ENCODE measurements at places on chromosomes 2 and 18. TPM values are rescaled to one million over a fixed set of nuclear protein-coding genes. Genes with fewer than 3 reads are reported as not detected.

DNA sequence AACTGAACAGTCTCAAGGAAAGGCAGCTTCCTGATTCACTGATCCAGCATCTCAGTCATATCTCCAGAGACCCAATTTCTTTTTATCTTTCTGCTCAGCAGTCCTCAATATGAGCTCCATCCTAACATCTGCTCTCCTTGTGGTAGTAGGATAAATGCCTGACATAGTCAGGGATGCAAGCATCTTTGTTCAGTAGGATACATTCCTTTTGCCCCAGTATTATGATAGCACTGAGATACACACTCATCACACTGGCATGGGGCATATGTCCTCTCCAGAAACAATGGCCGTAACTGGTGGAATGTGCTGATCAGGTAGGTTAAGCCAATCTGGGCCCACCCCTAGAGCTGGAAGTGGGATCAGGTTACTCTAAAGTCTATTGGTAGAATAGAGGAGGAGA is 207.2 kb downstream of the ETAA1 start:
- H3K27ac ChIP-seq, result no peak overlapping the region
- DNase-seq, result no peak
- H3K36me3 ChIP-seq, result no peaks in the 10 kb centered on the region

- no peaks in the 10 kb centered on the region for H3K36me3 ChIP-seq
- no peak for DNase-seq
- H3K4me3 ChIP-seq, result no peak overlapping the region
- H3K4me1 ChIP-seq, result peaks cover 25% of the 10 kb centered on the region
- no peak overlapping the region for H3K27ac ChIP-seq
Observed at GRCh38 chr2:164984428-164984827, 29.1 kb upstream of the SLC38A11 start.

DNA sequence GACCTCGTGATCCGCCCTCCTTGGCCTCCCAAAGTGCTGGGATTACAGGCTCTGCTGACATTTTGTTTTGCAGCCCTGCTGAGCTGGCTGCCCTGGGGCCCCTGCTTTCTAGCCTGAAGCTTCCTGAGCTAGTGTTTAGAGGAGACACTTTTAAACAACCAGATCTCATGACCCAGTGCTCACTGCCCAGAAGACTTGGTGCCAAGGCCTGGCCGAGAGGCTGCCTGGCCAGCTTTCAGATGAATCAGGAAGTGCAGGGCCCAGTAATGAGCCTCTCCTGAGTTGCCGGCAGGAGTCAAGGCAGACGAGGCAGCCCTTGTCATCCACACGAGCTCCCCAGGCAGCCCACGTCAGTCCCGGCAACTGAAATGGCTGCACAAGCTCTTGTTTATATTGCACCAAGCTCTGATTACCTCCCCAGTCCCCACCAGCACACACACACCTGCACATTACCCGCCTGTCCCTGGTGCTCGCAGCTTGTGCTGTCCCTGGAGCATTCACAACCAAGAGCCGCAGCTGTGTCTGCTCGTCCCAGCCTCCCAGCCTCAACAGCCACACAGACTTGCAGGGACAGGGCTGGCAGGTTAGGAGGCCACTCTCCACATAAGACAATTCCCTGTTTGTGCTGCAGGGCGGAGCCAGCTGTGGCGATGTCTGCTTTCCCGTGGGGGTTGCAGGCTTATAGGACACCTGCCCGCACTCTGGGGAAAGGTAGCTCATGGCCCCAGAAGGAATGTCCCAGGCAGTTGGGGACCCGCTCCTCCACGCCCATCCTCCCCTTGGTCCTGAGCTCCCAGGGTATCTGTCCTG is 331.2 kb upstream of the MYT1L start:
- H3K27ac ChIP-seq, result no peak overlapping the region
- no peak overlapping the region for H3K4me3 ChIP-seq
- peaks cover 8% of the 10 kb centered on the region for H3K4me1 ChIP-seq
- no peaks in the 10 kb centered on the region for H3K27me3 ChIP-seq

GRCh38 chr2:39095624-39096023 is 25.2 kb downstream of the SOS1 start:
- H3K27me3 ChIP-seq, result no peaks in the 10 kb centered on the region
- H3K4me1 ChIP-seq, result peaks cover 78% of the 10 kb centered on the region
- H3K36me3 ChIP-seq, result no peaks in the 10 kb centered on the region
- DNase-seq, result no peak

DNA sequence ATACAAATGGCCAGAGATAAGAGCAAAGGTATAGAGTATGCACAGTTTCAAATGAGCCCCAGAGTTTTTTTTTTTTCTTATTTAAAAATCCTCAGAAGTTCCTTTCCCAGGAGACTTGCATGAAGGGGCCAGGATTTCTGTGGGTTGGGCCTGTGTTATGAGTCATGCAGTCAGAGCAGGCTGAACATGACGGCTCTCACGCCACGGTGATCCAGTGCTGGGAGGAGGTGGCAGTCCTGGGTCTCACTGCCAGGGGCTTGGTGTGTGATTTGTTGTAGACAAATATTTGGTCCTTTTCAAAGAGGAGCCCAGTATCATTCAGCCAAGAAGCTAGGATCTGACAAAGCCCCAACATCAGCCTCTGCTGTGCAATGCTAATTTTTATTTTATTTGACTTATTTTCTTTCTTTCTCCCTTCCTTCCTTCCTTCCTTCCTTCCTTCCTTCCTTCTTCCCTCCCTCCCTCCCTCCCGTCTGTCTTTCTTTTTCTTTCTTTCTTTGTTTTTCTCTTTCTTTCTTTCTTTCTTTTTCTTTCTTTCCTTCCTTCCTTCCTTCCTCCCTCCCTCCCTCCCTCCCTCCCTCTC is 10.4 kb upstream of the KCNE4 start:
- no peak overlapping the region for H3K4me3 ChIP-seq
- DNase-seq, result no peak
- H3K36me3 ChIP-seq, result no peaks in the 10 kb centered on the region
- peaks cover 15% of the 10 kb centered on the region for H3K4me1 ChIP-seq
- peaks cover under 1% of the 10 kb centered on the region for H3K27me3 ChIP-seq

- H3K4me1 ChIP-seq, result peaks cover 59% of the 10 kb centered on the region
- DNase-seq, result no peak
- H3K36me3 ChIP-seq, result peaks cover 14% of the 10 kb centered on the region
- H3K27ac ChIP-seq, result no peak overlapping the region
Observed at GRCh38 chr18:77144046-77144445, 11.5 kb upstream of the MBP start.

DNA sequence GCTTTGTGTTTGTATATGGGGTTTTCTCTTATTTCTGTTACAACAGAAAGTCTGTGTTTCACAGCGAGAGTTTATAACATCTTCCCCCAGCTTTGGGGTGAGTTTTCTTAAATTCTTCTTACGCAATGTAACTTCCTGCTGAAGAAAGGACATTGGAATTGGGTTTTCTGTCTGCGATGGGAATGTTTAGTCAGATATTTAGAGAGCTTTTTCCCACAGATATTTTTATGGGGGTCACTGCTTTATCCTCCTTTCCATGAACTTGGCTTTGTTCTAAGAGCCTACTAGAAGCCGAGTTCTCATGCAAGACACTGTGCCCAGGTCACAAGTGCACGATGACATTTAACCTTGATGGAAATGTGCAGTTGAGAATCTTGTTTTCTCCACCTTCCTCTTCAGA is 22.1 kb downstream of the B3GNT2 start:
- no peak overlapping the region for H3K4me3 ChIP-seq
- DNase-seq, result no peak
- H3K36me3 ChIP-seq, result peaks cover 25% of the 10 kb centered on the region
- H3K27ac ChIP-seq, result peak overlapping the region; percentile 89
- no peaks in the 10 kb centered on the region for H3K27me3 ChIP-seq

Gene GALR1
- total RNA-seq, result not detected

GRCh38 chr2:11710210-11710609 is 36.2 kb upstream of the LPIN1 start:
- no peak overlapping the region for H3K4me3 ChIP-seq
- no peak overlapping the region for H3K27ac ChIP-seq
- DNase-seq, result no peak
- H3K27me3 ChIP-seq, result no peaks in the 10 kb centered on the region
- no peaks in the 10 kb centered on the region for H3K36me3 ChIP-seq

Gene ATP6V1B1
- total RNA-seq, result not detected

Gene EFR3B
- total RNA-seq, result 0.14 TPM

DNA sequence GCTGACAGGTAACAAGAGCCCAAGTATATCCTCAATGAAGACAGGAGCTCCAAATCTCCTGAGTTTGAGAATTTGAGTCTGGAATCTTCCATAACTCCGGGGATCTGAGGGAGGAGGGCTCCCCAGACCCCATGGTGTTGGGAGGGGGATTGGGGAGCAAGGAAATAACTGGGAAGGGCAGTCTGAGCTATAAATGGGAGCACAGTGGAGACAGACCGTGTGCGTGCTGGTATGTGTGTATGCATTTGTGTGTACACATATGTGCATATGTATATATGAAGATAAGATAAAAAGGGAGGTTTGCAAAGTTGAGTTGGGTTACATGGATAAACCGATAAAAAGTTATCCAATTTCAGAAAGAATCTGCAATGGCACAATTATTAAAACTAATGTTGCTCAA is 2.3 kb downstream of the APCDD1 start:
- DNase-seq, result no peak
- H3K4me1 ChIP-seq, result no peaks in the 10 kb centered on the region
- H3K36me3 ChIP-seq, result no peaks in the 10 kb centered on the region
- no peak overlapping the region for H3K27ac ChIP-seq
- H3K27me3 ChIP-seq, result peaks cover 40% of the 10 kb centered on the region

DNA sequence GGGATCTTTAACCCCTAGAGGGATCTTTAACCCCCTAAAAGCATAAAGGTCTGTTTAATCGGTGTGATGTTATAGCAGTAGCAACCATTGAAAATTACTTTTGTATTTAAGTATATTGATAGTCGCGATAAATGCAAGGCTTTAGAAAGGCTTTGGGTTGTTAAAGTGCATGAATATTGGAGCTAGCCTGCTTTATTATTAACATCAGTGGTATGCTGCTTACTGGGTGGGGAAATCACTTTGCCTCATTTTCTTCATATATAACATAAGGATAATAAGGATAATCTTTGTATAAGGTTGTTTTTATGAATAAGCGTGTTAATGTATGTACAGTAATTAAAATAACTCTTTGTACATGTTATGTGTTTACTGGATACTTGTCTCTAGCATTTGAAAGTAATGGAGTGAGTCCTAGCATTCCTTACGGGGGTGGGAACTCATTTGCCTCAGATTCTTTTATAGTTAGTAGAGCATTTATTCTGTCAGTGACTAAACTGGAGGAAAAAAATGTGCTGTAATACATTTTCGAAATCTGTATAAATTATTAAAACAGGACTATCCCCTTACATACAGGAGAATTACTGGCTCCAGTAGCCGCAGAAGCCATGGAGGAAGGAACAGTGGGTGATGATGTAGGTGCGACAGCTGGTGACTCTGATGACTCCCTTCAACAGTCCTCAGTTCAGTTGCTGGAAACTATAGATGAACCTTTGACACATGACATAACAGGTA is 122.2 kb downstream of the BIRC6 start:
- no peaks in the 10 kb centered on the region for H3K36me3 ChIP-seq
- H3K27ac ChIP-seq, result no peak overlapping the region
- H3K4me3 ChIP-seq, result no peak overlapping the region
- no peaks in the 10 kb centered on the region for H3K27me3 ChIP-seq

Gene LBX2
- total RNA-seq, result not detected

Gene NT5DC4
- not detected for total RNA-seq

DNA sequence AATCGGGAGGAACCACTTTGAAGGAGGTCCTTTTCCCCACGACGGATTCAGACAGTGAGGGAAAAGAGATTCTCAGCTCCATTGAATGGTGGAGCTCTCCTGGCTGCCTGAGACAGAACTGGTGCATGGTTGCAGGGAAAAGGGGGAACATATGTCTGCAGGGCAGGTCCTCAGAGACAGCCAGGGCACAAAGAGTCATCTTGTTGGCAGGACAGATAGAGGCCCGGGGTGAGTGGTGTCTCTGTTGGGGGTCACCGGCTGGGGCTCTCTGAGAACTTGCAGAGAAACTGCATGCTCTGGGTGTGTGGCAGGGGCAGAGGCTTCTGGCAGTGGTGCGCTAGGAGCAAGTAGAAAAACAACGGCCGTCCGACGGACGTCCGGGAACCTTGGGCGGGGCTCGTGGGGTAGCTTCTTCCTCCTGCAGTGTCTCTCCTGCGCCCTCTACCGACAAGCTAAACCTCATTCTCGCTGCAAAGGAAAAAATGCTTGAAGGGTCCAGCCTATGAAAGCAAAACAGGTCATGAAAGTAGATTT is 94.3 kb downstream of the CDCA7 start:
- peaks cover 26% of the 10 kb centered on the region for H3K4me1 ChIP-seq
- H3K27me3 ChIP-seq, result no peaks in the 10 kb centered on the region
- H3K36me3 ChIP-seq, result no peaks in the 10 kb centered on the region
- peak overlapping the region; percentile 42 for H3K4me3 ChIP-seq
- DNase-seq, result peak; percentile 47

Gene DCDC2C
- not detected for total RNA-seq

DNA sequence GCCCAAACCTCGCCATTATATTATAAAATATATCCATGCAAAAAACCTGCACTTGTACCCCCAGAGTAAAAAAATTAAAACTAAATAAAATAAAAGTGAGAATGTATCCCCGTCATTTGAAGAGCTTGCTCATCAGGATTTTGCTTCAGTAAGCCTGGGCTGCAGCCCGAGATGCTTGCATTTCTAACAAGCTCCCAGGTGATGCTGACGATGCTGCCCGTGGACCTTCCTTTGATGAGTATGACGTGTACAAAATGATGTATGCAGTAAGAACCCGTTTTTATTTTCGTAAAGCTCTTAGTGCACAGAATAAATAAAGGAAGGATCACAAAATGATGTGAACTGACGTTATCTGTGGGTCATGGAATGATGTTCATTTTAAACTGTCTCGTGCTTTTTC is 63.5 kb downstream of the CRACDL start:
- H3K27ac ChIP-seq, result no peak overlapping the region
- H3K36me3 ChIP-seq, result no peaks in the 10 kb centered on the region
- peaks cover 2% of the 10 kb centered on the region for H3K27me3 ChIP-seq
- DNase-seq, result no peak
- no peaks in the 10 kb centered on the region for H3K4me1 ChIP-seq

Gene EML6
- 3.3 TPM for total RNA-seq

DNA sequence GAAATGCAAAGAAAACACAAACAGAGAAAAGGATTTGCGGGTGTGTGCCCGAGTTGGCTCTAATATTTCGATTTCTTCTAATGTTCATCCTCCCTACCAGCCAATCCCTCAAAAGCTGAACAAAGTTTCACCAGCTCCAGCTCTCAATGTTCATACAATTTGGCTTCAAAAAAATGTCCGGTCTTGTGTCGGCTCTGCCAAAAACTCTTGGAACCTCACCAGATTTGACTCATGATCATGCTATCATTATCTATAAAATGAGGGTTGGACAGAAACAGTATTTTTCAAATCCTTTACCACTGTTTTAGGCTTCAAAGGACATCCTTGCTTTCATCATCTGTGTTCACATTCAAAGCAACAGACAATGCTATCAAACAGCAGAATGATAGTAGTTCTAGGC is 88.2 kb downstream of the CRACDL start:
- no peaks in the 10 kb centered on the region for H3K36me3 ChIP-seq
- H3K27me3 ChIP-seq, result peaks cover 29% of the 10 kb centered on the region
- DNase-seq, result no peak

Gene ZNF892
- total RNA-seq, result 3.0 TPM

GRCh38 chr2:178761759-178762371 is 45.4 kb downstream of the TTN start:
- H3K27me3 ChIP-seq, result no peaks in the 10 kb centered on the region
- H3K4me1 ChIP-seq, result no peaks in the 10 kb centered on the region
- DNase-seq, result no peak
- H3K27ac ChIP-seq, result no peak overlapping the region

Gene CHST10
- 6.4 TPM for total RNA-seq

Gene ANKRD30B
- not detected for total RNA-seq

Gene CPSF3
- 28.7 TPM for total RNA-seq

Gene MATN3
- not detected for total RNA-seq

GRCh38 chr2:134417968-134418582 is 164.2 kb downstream of the MGAT5 start:
- no peak for DNase-seq
- H3K27me3 ChIP-seq, result no peaks in the 10 kb centered on the region
- peaks cover 9% of the 10 kb centered on the region for H3K36me3 ChIP-seq
- no peak overlapping the region for H3K27ac ChIP-seq
- no peak overlapping the region for H3K4me3 ChIP-seq

Measured in naive thymus-derived CD8-positive, alpha-beta T cell (primary cell).